ENCODE measurements at places on chromosomes 13 and 19.

GRCh38 chr13:37118016-37118415 is 12.6 kb upstream of the CSNK1A1L start:
- DNase-seq, result peak; percentile 17

DNA sequence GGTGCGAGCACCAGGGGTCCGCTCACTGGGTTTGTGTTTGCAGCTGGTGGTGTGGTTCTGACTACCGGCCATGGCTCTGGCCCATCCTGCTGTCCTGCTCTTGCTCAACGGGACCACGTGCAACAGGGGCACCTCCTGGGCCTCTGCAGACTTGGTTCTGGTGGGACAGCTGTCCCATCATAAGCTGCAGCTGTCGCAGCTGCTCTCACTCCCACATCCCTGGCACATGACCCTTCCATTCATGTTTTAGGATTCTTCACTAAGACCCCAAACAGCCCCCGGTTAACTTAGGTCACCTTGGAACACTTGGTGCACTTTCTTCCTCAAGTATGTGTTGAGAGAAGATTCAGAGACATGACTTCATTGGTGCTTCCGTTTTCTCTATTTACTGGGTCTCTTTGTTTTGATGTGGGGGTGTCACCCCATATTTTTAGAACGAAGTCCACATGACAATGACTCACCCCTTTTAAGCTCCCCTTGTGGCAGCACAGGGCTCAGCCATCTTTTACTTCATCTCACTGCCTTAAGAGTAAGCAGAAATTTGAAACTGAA is 68.4 kb upstream of the ARHGEF7 start:
- DNase-seq, result no peak

DNA sequence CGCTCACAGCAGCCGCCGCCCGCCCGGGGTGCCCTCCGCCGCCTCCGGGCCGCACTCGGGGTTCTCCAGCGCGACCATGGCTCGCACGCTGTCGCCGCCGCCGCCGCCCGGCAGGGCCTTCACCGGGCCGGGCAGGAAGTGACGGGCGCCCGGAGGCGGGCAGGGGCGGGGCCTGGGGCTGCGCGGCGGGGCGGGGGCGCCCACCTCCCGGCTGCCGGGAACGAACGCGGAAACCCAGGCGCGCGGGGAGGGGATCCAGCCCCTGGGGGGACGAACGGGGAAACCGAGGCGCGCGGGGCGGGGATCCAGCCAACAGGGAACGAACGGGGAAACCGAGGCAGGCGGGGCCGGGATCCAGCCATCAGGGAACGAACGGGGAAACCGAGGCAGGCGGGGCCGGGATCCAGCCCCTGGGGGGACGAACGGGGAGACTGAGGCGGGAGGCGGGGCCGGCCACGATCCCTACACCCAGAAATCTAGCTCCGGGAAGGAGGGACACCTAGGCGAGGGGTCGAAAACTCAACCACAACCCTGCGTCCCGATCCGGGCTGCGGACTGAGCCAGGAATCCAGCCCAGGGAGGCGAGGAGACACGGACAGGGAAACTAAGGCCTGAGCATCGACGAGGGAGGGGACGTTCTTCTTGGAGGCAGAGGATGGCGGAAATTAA is at the start of gene R3HDM4:
Gene R3HDM4 (minus strand): TSS at position 140 of the 669 bp plus-strand sequence. CDS start 62 bp downstream, at position 78.
- DNase-seq, result peak; percentile 63

DNA sequence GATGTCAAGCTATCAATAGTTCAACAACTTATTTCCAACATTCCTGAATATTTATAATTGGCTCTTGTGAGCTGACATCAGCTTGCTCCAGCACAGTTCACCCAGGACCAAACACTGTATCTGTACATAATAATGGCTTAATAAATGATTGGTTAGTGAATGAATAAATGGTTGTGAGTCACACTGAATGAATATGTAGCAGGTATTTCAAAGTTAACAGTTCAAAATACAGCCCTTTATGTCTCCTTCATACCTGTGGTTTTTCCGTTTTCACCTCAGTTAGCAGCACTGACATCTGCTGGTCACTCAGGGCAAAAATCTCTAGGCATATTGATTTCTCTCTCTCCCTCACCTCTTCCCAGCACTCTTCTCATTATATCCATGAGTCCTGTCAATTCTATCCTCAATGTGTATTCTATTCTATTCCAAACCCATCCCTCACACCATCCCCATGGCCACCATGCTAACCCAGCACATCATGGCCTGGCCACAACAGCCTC is 76.3 kb downstream of the PEG3 start:
- no peak for DNase-seq

DNA sequence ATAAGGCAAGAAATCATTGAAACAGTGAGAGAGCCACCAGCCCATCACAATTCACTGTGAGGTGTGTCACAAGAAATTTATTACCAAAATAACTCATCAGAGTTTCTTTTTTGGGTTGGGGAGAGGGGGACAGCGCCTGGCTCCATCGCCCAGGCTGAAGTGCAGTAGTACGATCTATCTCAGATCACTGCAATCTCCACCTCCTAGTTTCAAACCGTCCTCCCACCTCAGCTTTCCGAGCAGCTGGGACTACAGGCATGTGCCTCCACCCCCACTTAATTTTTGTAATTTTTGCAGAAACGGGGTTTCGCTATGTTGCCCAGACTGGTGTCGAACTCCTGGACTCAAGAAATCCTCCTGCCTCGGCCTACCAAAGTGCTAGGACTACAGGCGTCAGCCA is 3.6 kb downstream of the IFNL1 start:
- no peak for DNase-seq

DNA sequence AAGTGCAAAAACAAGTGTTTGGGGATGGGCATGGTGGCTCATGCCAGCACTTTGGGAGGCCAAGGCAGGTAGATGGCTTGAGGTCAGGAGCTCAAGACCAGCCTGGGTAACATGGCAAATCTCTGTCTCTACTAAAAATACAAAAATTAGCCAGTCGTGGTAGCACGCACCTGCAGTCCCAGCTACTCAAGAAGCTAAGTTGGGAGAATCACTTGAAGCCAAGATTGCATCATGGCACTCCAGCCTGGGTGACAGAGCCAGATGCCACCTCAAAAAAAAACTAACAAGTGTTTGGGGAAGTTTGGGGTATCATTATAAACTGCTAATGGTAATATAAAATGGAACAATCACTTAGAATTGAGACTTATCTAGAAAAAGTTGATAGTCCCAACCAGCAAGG is 24.6 kb downstream of the XPO4 start:
- DNase-seq, result no peak

GRCh38 chr13:75437582-75438318 is 44.2 kb downstream of the TBC1D4 start:
- DNase-seq, result no peak

DNA sequence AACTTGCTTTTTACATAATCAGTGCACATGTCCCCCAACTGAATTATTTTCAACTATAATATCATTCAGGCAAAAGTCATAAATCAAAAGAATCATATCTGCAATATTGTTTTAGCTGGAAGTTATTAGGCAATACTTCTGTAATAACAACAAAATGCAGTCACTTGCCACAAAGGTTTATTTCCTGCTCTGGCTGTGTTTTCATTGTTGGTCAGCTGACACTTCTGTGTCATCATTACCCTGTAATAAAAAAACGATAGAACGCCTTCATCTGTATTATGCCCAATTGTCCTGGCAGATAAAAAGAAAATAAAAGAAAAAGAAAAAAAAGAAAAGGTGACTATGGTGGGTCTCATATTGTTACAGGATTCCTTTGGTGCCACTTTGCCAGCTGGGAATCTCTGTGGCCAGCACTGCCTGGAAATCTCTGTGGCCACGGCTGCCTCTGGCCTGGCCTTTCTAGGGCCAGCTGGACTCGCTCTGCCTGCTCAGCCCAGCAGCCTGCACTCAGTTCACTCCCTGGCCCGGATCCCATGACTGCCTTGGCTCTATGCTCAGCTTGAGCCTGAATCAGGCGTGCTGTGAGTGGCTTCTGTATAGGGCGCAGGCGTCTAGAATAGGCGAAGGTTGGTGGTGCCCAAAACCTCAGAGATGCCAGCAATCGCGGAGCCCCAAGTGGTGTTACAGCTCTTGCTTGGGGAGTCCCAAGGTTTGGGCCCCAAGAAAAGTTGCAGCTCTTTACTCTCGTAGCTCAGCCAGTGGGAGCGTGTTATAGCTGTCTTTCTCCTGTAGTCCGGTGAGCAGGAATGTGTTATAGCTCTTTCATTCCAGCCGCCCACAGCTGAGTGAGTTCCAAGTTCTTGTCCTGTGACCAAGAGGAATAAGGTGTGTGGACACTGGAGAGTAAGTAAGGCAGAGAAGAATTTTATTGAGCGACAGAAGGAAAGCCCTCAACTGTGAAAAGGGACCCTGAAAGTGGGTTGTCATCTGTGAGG is 1227.1 kb downstream of the SLITRK1 start:
- no peak for DNase-seq

DNA sequence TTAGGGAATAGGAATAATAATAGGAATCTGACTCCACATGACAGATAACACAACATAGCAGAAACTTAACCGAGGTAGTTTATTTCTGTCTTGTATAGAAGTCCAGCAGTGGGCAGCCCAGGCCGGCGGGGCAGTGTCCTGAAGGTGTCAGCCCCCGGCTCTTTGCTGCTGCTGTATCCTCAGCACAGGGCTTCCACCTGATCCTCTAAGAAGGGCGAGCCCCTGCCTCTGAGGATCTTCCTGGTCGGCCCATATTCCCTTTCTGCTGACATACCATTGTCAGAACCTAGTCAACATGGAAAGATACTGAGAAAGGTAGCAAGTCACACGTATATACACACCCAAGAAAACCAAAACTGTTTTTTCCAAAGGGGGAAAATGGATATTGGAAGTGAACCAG is 56.2 kb upstream of the GPR183 start:
- DNase-seq, result no peak

GRCh38 chr13:46057256-46058015 is 4.9 kb upstream of the ZC3H13 start:
- DNase-seq, result peak; percentile 77

GRCh38 chr13:69585656-69586055 is 522.0 kb upstream of the ATXN8OS start:
- DNase-seq, result no peak

GRCh38 chr19:49114630-49115363 is 627 bp downstream of the LIN7B start:
- DNase-seq, result peak; percentile 56

DNA sequence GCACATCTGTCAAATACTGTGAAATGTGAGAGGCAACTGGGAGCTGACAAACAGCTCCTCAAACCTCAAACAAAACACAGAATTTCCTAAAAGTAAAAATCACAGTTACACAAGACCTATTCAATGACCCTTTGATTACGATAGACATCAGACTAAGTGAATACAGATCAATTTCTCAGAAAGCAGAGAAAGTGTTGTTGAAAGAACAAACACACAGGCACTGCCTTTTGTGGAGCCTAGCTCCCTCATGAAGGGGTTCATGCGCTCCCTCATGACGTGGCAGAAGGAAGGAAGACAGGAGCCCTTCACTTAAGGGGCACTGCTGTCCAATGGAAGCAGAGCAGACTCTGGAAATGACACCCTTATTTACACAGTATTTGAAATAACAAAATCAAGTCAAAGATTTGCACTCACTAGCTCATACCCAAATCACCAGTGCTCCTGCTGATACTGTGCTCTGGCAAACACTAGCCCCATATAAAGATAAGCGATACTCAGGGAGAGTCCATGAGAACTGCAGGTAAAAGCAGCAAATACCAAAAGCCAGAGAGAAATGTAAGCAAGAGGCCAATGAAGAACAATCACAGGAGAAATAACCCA is 144.9 kb downstream of the KLF12 start:
- no peak for DNase-seq

- DNase-seq, result no peak
These were observed 55.4 kb downstream of the DPF1 start for GRCh38 chr19:38168637-38169036.

- DNase-seq, result no peak
These were observed 5.4 kb upstream of the ZNF98 start for GRCh38 chr19:22427547-22427946.

DNA sequence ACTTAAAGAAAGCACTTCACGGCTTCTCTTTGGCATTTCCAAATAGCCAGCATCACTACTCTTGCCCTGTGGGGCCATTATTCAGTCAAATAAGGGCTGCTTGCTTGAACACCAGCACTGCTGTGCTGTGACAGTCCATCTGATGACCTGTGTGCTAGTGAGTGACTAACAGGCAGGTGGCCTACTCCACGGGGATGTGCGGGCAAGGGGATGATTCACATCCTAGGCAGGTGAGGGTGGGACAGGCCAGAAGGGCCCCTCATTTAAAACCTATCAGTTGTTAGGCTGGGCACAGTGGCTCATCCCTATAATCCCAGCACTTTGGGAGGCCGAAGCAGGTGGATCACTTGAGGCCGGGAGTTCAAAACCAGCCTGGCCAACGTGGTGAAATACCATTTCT is 8.2 kb downstream of the CCNE1 start:
- DNase-seq, result no peak

DNA sequence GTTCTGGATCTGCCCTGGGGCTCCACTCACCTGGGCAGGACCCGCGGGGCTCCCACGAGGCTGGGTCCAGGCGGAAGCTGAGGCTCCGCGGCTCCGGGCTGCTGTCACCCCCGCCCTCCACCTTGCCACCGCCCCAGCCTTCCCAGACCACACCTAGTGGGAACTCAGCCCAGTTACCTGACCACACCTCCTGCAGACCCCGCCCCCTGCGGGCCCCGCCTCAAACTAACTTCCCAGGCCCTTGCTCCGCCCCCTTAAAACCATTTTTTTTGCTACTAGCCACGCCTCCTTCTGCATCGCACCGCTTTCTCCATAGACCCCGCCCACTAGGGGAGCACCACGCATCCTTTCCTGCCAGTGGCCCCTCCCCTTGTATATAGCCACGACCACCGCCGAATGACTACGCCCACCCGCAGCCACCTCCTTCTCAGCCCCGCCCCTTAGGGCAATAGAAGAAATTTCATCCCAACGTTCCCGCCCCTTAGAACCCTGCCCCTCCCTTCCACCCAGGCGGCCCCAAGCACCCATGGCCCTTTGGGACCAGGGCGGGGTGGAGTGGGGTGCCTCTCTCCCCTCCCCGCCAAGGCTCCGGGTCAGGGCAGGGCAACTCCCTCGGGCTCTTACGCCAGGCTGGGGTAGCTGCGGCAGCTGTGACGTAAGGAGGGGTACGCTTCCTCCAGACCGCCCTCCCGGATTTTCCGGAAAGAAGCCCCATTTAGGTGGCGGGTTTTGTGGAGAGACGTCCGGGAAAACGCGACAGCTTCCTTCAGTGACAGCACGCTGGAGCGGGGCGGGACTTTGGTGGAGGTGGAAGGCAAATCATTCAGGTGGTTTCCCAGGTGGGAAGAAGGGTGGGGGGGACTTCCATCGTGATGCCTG is at the start of gene SH2D3A:
Gene SH2D3A (minus strand): TSS at position 79 of the 879 bp plus-strand sequence. CDS start 3,687 bp downstream, outside the sequence.
- DNase-seq, result peak; percentile 6

DNA sequence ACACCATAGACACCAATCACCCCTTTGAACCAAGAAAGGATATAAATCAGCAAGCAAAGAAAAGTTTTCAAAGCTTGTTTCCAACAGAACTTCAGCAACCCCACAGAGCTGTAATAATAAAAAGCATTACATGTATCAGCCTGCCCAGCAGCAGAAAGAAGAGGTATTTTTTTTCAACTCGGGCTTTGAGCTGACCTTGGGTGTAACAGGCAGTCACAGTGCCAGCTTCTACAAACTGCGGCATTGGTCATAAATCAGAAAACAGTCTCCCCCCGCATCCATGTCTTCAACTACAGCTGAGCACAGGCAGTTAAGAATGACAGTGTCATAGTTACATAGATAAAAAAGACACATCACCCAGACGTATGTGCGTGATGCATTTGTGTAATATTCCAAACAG is 671.0 kb upstream of the SLITRK1 start:
- DNase-seq, result no peak

- no peak for DNase-seq
These were observed 3.7 kb upstream of the C2CD4C start for GRCh38 chr19:412356-413355.

GRCh38 chr19:17103177-17103576 is 27.6 kb downstream of the MYO9B start:
- DNase-seq, result no peak
